Kidney epithelial cell (primary cell): ENCODE measurements at places on chromosomes 2 and 18.

DNA sequence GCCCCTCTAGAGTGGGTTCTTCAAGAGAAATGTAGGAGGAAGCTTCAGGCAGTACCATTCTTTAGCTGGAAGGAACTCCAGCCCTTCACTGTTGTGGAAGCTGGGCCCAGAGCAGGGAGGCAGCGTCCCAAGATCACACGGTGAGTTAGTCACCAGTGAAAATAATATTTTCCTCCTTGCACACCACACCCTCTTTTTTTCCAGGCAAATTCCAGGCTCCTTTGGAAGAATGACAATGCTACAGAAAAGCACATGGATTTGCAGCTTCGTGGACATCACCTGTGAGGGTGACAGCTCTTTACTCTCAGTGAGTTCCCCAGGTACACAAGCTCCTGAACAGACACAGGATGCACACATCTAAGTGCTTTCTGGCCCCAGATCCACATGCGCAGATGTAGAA, 157.1 kb downstream of the COL6A3 start:
- DNase-seq, result no peak

DNA sequence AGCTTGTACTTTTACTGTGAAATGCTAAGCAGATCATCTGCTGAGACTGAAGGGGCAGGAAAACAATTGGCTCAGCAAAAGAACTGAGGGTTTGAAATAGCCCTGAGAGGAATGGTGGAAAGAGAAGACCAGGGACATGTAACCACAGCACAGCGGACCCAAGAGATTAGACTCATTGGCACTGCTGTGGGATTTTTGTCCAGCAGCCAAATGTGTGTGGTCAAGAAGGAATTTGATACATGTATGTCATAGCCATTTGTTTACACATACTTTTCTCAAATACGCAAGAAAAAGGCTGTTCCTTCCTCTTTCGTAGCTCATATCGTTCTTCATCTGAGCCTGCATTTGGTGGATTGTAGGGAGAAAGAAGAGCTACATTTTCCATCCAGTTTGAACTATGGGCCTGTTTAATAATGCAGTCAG, 73.8 kb downstream of the TRABD2A start:
- DNase-seq, result peak; percentile 35

DNA sequence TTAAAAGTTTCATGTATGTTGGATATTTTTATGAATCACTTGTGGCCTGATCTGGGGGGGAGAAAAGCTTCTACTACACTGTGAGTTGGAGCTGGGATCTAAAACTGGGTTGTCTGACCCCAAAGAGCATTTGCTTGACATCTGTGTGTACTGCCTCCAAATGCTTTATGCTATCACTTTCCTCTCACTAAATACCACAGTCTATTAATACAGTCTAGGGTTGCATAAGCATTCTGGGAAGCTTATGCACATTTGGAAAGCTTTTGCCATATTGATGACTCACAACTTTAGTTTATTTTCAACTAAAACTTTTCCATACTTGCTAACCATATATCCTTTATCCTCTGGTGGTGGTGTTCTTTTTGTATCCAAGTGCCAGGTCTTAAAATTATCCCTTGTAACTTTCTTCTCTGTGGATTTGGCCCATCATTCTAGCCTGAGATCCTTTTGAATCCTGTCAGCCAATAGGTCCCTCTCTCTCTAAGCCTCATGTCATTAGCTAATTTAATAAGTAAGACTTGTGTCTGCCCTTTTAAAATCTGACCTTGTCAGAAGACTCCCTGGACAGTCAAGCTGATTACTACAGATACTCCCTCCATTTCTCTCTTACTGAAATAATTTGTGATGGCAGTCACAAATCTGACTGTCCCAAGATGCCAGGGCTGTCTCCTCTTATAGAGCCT, 72.7 kb downstream of the NXPH2 start:
- DNase-seq, result peak; percentile 25

DNA sequence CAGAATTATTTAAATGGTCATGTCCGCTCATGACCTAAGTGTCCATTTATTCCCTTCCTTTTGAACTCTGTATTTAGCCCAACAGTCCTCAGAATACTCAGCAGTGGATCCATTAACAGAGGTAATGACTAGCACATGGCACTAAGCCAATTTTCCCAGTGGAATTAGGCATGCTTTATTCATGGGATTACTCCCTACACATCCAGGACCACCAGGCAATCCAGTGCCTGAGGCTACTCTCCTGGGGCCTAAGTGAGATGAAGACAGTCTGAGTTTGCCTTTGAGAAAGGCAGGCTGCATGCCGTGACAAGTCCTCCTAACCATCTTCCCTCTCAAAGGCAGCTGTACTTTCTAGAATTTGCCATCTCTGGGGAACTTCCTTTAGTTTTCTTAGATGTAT, 128.6 kb downstream of the SPOPL start:
- no peak for DNase-seq

- DNase-seq, result peak; percentile 7
Observed at GRCh38 chr18:70072678-70073077, 125.0 kb upstream of the CD226 start.

GRCh38 chr2:216491793-216492596, 6.6 kb upstream of the RPL37A start:
- DNase-seq, result no peak

- peak; percentile 81 for DNase-seq
Observed at GRCh38 chr2:232901736-232902578, 31.9 kb downstream of the SNORC start.

DNA sequence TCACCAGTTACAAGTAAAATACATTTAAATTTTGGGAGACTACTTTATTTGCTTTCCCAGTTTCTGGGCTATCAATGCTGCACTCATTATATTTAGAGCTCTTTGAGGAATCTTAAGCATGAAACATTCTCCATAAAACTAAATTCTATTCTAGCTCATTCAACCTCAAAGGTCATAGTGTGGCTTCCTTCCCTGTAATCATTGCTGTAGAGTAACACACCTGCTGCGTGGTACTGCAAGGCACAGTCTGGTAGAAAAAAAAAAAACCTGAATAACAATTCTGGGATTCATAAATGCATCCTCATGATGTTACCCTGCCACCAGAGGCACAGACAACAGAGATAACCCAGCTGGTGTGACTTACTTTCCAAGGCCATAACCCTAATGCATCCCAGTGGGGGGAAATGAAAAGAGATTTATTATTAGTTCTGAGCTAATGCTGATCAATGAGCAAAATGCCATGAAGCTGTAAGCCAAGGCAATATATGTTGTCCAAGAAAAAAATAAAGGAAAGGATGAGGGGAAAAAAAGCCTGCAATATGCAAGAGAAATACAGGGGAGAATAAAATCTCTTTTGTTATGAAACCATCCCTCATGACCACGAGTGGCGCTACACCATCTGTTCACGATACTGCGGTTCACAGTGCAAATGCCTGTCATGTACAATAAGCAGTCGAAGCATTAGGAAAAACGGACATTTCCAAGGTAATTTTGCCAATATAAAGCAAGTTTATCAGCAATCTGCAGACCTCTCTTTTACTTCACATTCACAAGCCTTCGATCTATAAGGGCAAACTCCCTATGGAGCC, 1481.6 kb upstream of the PIK3C3 start:
- DNase-seq, result no peak

DNA sequence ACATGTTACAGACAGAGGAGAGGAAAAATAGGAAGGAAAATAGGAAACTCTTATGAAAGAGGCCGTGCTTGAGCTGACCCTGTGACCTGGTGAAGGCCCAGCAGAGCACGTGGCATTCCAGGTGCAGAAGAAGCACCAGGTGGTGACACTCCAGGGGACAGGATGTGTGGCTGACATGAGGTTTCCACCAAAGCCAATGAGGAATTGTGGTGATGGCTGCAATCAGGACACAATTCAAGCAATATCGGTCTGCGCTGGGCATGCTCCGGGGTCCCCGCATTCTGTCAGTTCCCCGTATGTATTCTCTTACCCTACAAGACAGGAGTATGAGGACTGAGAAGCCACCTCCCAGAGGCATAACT, 504.2 kb downstream of the EIPR1 start:
- no peak for DNase-seq

DNA sequence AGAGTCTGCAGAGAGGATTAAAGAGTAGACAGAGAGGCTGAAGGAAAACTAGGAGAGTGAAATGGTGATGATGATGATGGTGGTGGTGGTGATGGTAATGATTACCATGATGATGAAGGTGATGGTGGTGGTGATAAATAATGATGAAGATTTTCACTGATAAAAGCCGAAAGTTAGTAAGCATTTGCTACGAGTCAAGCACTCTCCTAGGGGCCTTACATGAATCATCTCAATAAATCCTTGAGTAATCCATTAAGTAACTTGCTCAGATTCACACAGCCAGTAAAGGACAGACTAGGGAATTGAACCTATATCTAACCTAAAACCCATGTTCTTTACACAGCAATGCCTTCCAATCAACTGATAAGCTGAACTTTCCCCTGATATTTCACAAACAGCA, 106.7 kb upstream of the PGAP1 start:
- DNase-seq, result no peak

DNA sequence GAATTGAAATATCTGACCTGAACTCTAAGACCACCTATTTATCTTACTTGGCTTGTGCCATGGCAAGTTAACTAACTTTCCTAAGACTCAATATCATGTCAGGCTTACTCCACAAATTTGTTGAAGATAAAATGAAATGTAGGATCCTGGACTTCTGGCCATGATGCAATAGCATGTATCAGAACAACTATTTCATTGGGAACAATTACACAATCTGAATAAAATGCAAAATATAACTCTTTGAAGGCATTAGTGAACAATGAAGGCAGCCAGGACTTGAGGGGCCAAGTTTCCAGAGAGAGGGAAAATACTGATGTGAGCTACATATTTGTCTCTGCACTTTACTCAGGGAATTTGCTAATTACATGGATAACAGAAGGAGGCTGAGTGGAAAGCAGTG, 476.5 kb upstream of the ACVR2A start:
- DNase-seq, result no peak

- DNase-seq, result no peak
Observed at GRCh38 chr2:115650827-115651226, 1208.4 kb downstream of the DPP10 start.

DNA sequence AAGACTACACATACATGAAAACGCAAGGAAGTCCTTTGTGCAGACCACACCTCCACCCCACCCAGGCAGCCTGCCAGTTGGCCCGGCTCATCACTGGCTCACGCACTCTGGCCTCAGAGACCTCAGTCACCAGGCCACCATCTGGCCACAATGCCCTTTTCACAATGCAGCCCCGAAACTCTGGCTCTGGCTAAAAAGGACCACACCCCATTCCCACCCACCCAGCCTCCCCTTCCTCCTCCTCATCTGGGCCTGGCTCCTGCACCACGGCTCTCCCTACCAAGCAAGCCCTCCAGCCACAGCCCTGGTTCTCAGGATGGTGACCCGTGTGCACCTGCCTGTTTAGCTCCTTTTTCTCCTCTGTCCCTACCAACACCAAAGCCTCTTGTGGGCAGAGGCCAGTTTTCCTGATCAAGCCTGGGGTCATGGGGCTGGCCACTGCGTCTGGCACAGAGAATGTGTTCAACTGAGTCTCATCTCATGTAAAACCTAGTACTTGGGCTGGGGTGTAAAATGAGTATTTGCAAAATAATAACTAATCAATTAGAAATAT, 7.4 kb downstream of the HDAC4 start:
- no peak for DNase-seq

DNA sequence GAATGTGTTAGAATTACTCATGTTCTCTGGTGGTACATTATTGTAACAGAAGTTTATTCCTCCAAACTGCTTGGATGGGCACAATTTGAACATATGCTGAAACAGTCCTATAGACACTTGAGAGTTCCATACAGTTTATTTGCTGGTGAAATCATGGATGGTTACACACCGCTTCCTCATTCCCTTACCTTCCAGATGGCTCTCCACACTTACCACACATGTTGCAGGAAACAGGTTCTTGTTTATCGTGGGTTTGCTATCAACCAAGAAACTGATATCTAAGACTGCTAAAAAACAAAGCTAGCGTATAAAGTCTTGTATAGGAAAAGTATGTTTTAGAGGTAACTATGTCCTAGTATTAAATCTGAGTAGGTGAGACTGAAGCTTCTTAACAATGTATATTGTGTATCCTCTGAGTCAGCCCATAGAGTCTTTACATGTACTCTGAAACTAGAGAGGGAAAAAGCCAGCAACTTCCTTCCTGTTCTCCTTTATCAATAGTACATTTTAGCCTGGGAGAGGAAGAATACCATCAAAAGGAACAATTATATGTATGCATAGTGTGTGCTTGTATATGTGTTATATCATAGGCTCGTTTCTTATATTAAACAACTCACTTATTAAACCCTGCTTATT, 313.1 kb downstream of the PLCL1 start:
- DNase-seq, result no peak

GRCh38 chr18:23936381-23936958, 78.1 kb upstream of the TTC39C start:
- DNase-seq, result no peak

DNA sequence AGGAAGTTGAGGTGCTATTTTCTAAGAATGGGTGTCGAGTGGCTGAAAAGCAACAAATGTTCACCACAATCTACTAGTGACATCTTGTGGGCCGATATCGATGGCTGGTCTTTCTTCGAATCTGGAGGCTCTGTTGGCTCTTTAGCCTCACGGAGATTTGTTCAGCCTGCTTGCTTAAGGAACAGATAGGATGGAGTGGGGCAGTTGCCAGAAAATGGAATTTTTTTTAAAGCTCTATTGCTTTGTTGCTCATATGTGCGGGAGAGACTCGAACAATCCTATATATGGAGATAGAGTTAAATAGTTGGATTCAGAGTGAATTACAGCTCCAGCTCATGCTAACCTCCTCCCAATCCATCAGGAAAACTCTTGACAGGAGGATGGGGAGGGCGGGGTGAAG, 70.9 kb upstream of the LYPD6B start:
- DNase-seq, result no peak

DNA sequence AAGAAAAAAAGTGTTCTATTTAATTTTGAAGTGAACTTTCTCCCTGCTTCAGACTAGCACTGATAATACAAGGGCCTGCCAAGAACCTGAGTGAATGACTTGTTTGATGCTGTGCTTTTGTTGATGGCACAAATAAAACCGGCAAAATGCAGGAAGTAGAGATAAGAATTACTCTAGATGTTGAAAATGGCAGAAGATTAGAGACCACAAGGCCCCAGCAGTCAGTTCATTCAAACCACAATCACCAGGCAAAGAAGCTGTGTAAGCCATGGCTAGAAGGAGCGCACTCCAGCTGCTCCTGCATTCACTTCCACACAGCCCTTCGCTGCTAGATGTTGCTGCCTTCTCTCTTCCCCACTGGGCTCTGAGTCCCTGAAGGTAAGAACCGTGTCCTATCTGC, 297.1 kb downstream of the AGPS start:
- DNase-seq, result no peak

- no peak for DNase-seq
Observed at GRCh38 chr18:5997361-5997760, 102.0 kb upstream of the TMEM200C start.

DNA sequence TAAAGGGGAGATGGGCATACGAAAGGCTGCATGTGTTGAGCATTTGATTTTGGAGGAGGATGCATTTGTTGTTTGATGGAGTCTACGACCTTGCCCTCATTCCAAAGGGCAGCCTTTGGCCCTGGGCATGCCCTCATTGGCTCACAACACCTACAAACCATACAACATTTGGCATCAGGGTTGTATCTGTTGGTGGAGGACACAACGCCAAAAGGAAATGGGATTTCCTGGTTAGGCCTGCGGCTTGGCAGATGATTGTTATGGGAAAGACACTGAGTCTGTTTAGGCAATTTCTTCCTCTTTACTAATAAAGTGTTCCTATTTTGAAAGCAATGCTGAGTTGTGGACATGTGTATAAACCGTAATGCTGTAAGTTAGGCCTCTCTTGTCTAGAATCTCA, 246.9 kb downstream of the LDLRAD4 start:
- no peak for DNase-seq

- no peak for DNase-seq
Observed at GRCh38 chr2:187210726-187211125, 237.3 kb downstream of the CALCRL start.

GRCh38 chr2:75464348-75464946, 96.3 kb downstream of the EVA1A start:
- no peak for DNase-seq
